Stimulated activated CD4-positive, alpha-beta T cell treated with anti-CD3 and anti-CD28 coated beads, Interleukin-12 subunit alpha, Interleukin-12 subunit beta, amount 100 ng/mL, for 4 hours (primary cell): ENCODE measurements at places on chromosomes 13 and 19.

DNA sequence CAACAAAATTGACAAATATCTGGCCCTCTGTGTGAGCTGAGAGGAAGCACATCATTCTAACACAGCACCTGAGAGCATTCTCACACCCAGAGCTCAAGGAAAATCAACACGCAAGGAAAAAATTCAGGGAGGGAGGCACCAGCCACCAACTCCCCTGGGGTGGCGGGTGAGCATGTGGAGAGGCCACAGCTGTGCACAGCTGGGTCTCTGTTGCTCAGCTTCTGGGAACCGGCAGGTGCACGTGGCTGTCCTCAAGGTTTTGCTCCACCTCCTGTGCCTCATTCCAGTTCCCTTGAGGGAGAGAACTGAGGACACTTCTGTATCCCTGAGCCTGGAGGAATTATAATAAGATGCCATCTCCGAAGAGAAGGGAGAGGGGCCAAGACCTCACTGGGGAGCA is 134.0 kb downstream of the USP12 start:
- DNase-seq, result no peak

DNA sequence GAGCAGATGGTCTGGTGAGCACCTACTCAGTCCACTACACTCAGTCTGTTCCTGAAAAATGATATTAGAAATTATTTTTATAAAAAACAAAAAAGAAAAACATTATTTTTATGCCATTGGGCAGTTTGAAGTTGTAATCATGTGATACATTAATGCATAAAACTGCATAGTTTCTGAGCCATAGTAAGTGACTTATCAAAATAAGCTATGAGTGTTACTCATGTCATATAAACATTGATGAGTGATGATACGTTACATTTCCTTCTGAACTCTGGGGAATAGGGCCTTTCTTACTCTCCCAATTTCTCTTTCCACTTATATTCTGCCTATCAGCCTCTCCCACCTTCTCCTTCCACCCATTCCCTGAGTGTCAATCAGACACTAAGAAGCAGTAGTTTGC is 8.9 kb downstream of the ZNF805 start:
- no peak for DNase-seq

DNA sequence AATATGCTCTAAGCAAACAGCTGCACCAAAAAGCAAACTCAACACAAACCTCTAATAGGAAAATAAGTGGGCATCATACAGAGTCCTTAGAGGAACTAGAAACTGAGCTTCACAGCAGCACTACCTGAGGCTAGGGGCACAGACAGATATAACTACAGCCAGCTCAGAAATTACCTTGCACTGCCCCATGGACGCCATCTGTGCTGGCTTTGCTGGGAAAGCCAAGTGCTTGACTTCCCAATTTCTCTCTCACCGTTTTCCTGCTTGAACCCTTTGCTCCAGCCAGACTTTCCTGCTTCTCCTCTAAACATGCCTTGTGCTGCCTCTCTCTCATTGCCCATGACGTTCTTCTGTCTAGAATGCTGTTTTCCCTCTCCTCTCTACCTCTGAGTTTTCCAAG is 29.3 kb downstream of the MTUS2 start:
- no peak for DNase-seq

- DNase-seq, result no peak
Observed at GRCh38 chr13:105213512-105213911, 1322.0 kb downstream of the EFNB2 start.

DNA sequence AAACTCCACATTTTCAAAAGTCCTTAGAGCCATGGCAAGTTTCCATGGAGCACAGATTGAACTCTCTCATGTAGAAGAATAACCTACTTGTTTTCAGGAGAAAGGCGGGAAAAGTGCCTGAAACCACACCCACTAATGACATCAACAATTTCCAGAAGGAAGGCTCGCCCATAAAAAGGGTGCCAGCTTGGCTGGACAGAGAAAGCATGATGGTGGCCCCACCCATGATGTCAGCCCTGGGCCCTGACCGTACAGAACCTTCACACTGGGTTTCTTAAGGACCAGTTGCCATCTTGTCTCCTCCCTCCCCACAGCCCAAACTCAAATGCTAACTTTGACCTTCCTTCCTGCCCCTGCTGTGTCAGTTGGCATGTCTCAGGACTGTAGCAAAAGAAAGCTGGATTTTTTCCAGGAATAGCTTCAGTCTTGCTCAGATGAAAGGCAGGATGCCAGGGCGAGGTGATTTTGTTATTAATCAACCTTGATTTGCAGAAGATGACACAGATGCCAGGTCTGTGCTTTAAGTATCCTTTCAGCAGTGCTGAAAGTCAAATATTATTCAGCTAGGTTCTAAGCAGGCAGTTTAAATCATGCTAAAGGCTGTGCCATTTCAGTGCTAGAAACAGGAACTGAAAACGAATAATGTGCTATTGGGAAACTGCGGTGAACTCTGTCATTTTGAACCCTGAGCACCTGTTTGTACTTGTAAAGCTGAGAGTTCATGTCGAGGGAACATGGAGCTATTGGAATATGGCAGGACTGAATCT is 89.5 kb upstream of the RFC3 start:
- DNase-seq, result no peak

- DNase-seq, result peak; percentile 48
Observed at GRCh38 chr19:17328517-17329365, 5.9 kb downstream of the ANO8 start.

- DNase-seq, result no peak
Observed at GRCh38 chr19:45852983-45853382, 10.0 kb downstream of the SYMPK start.

GRCh38 chr19:30350692-30351663 is 21.2 kb upstream of the ZNF536 start:
- no peak for DNase-seq

DNA sequence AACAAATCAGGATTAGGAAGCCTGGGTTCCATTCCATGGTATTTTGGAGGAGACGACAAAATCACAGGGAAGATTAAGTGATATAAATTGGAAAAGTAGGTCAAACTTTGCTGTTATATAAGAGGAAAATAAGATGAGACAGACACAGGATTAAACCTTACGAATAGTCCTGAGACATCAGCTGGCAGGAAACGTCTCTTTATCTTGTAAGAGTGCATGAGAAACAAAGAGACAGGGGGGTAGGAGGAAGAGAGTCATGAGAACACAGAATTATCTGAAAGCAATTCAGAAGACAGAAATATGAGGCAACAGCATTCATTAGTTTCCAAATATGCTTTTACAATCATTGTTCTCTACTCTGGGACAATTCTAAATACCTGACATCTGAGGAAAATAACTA is 310.6 kb upstream of the MIR17HG start:
- DNase-seq, result no peak

DNA sequence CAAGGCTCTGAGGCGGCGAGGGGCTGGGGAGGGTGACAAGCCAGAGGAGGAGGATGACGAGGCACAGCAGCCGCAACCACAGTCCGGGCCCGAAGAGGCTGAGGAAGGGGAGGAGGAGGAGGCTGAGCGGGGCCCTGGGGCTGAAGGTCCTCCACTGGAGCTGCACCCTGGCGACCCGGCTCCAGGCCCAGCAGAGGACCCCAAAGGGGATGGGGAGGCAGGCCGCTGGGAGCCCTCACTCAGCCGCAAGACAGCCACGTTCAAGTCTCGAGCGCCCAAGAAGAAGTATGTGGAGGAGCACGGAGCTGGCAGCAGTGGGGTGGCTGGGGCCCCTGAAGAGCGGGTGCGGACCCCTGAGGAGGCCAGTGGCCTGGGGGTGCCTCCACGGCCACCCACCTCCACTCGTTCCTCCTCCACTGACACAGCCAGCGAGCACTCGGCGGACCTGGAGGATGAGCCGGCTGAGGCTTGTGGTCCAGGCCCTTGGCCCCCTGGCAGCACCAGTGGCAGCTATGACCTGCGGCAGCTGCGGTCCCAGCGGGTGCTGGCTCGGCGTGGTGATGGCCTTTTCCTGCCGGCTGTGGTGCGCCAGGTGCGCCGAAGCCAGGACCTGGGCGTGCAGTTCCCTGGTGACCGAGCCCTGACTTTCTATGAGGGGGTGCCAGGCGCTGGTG is 2.9 kb downstream of the CIC start:
- DNase-seq, result no peak

DNA sequence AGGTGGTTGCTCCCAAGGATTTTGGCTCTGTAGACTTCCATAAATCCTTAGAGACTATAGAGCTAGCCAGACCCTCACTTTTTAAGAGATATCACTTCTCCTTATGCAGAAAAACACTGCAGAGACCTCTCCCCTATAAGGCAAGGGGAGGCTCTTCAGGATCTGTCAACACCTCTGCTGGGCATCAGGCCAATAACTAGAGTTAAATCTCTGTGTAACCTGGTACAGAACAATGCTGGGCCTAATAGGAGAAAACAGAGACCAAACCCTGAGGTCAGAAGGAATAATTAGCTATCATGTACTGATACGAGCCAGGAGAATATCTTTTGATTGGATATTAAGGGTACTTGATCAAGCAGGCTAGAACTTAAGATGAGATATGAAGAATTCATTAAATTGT is 358.5 kb downstream of the TBC1D4 start:
- DNase-seq, result no peak

- no peak for DNase-seq
Observed at GRCh38 chr13:45063261-45063860, 56.9 kb upstream of the GTF2F2 start.

GRCh38 chr19:29411113-29411581 is 114.6 kb upstream of the VSTM2B start:
- DNase-seq, result no peak

- DNase-seq, result no peak
Observed at GRCh38 chr13:110426735-110427134, 119.7 kb downstream of the COL4A2 start.

DNA sequence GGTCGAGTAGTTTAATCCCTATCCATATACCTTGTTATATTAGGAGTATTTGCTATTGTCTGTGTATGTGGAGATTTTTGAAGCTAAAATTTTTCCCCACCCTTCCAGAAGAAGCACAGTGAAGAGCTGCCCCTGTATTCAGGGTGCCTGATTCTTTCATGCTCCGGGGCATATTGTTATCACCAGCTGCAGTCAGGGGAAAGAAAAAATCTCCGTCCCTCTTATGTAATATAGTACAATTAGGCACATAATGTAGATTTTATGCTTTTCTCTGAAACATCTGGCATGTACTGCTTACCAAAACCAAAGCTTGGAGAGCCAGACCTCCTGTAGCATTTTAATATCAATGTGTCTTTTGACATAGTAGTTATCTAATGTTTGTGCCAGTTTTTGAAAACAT is 214.9 kb upstream of the EDNRB start:
- no peak for DNase-seq

GRCh38 chr13:25447396-25447795 is 75.6 kb downstream of the ATP8A2 start:
- DNase-seq, result no peak

- DNase-seq, result no peak
Observed at GRCh38 chr13:108281901-108282300, 12.4 kb downstream of the TNFSF13B start.

GRCh38 chr13:27406178-27406939 is 18.1 kb upstream of the GTF3A start:
- no peak for DNase-seq

- DNase-seq, result no peak
Observed at GRCh38 chr13:46164661-46165060, 17.3 kb downstream of the LCP1 start.

GRCh38 chr13:107824635-107825034 is 390.7 kb downstream of the LIG4 start:
- no peak for DNase-seq

DNA sequence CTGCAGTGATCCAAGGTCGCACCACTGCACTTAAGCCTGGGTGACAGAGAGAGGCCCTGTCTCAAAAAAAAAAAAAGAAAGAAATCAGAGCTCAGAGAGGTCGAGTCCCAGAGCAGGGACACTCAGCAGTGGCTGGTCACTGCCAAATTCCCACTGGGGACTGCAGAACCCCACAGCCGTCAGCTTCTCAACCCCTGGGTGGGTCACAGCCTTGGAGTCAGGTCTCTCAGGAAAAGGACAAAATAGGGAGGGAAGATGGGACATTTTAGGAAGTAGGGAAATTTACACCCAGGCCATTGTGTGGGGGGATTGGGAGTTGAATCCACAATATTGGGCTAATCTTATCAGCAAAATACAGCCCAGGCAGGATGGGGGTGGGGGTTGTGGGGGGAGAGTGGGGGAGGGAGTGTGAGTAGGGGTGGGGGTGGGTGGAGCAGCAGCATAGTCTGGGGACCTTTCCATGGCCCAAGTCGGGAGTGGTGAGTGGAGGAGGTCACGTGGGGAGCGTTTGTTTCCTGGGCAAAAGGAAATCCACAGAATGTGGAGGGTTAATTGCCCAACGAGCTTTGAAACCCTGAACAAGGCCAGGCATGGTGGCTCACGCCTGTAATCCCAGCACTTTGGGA is 5.0 kb upstream of the CCDC194 start:
- no peak for DNase-seq

GRCh38 chr19:33054623-33055022 is 10.1 kb downstream of the RHPN2 start:
- DNase-seq, result no peak

GRCh38 chr13:50015258-50015657 is at the start of gene KCNRG:
Gene KCNRG, plus strand, starts transcription at chr13:50015444. Its CDS starts 50 bp downstream, at chr13:50015494.
- no peak for DNase-seq

GRCh38 chr19:34172661-34173192 is 423 bp downstream of the LSM14A start:
- DNase-seq, result no peak

GRCh38 chr13:40187324-40187795 is 479.1 kb downstream of the FOXO1 start:
- peak; percentile 24 for DNase-seq

- DNase-seq, result no peak
Observed at GRCh38 chr19:7965259-7965841, 21.9 kb upstream of the TIMM44 start.

- DNase-seq, result peak; percentile 23
Observed at GRCh38 chr13:111216166-111216960, 101.3 kb downstream of the ARHGEF7 start.

DNA sequence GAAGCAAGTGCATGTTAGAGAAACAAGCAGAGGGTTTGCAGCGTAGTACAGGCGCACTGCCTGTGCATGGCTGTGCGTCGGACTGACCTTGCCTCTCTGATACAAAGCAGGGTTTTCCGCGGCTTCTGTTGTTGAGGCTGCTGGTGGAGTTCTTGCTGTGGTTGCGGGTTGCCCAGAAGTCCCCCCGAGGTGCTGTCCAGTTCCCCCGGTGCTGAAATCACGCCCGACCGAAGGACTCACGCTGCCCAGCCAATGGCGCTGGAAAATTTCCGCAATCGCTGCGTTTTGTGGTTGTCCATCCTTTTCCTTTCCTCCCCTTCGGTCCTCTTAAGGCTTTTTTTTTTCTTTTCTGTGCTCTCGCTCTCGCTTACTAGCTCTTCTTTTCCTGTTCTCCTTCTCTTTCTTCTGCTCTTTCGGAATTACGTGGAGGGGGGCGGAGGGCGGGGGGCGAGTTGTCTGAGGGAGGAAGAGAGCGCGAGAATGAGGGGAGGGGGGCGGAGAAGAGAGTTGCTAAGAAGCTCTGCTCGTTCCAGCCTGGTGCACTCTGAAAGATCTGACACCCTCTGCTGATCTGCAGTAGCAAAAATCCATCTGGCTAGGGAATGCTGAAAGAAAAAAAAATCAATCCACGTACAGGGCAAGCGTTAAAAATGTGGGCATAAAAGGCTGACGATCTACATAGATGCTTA is at the start of gene SLITRK1:
Gene SLITRK1, minus strand, starts transcription at position 558 of the 689 bp plus-strand sequence. CDS start 967 bp downstream, outside the sequence.
- no peak for DNase-seq

- no peak for DNase-seq
Observed at GRCh38 chr19:7533281-7533885, 2.1 kb upstream of the PNPLA6 start.
